HS-27A (cell line): ENCODE measurements at places on chromosomes 2 and 18.
A peak's percentile ranks its signal among the peaks of the same experiment; 100 is the strongest.

- DNase-seq: peak; percentile 4
Measured at GRCh38 chr2:206480161-206480560, 36.8 kb downstream of the ADAM23 start.

GRCh38 chr2:148570989-148571388 is 73.6 kb upstream of the EPC2 start:
- DNase-seq: no peak

DNA sequence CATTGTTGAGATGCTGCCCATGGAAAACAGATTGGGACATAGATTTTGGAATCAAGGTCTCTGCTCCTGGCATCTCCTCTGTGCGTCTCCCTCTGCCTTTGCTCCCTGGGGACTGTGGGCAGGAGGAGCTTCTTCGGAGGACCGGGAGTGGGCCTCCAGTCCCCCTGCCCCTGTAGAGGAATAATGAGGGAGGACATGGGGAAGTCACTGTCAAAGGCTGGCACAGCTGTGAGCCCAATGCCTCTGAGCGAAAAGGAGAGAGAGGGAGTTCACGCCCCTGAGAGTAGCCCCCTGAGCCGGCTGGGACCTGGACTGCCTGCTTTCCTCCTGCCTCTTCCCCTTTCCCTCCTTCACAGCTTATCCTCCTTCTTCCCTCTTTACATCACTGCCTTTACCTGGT is 195.0 kb downstream of the LOXHD1 start:
- no peak for DNase-seq

DNA sequence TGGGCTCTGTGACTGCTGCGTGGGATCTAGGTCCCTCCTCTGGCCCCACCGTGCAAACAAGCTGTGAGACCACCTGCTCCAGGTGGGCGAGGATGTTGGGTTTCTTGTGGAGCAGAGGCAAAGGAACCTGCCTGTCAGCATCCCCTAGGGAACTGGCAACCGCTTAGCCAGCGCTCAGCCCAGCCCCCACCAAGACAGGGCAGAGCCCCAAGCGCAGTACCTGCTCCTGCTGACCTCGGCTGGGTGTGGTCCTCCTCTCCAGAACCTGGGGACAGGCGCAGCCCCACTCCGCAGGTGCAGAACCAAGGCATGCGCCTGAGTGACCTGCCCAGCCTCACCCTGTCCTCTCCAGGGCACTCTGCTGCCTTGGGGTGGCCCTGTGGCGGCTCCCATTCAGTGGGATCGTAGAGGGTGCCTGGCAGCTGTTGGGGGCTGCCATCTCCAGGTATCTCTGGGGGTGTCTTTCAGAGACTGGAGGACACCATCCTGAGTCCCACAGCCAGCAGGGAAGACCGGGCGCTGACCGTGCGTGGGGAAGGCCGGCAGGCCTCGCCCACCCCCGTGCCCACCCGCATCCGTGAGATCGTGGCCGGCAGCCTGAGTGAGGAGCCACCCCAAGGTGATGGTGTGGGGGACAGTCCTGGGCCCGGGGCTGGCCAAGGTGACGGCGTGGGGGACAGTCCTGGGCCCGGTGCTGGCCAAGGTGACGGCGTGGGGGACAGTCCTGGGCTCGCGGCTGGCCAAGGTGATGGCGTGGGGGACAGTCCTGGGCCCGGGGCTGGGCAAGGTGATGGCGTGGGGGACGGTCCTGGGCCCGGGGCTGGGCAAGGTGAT is 12.3 kb downstream of the CROCC2 start:
- DNase-seq: no peak

GRCh38 chr2:40439473-40439872 is 12.4 kb downstream of the SLC8A1 start:
- no peak for DNase-seq

DNA sequence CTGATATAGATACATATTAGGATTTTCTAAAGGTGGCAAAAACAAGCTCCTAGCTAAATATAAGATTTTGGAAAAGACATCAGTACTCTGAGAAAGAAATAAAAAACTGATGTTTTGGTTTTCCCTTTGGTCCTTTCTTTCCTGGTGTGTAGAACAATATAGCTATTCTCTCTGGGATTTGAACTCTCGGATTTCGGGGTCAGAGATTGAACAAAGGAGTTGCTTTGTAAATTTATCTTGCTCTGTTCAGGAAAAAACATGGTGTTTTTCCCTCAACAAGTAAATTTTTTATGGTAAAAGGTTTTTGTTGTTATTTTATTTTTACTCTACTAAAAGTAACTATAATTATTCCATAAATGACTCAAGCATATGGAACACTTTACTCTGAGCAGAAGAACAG is 889.3 kb downstream of the ERBB4 start:
- no peak for DNase-seq

DNA sequence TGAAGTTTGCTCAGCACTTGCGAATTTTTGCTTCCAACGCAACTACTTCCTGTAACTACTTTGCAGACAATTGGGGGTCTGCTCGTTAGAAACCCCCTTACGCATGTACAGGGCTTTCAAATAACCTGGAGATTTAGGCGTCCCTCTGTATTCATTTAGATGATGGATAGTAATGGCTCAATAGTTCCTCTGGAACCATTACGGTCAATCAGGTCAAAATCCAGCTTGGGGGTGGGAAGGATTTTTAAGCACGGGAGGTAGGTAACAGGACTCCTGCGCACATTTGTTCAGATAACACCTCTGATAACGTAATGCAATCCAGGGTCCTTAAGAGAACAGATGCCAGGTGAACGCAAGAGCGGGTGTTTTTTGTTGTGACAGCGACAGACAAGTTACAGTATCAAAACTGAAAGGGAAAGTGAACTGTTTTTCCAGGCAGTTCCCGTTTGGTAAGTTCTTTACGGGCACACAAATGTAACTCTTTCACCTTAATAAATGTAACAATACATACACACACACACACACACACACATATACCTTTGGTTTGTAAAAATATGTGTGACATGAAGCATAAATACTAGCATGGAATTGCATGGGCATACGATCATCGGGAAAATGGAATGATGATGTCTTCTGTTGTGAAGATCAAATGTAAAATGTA is 3.8 kb upstream of the OSR1 start:
- no peak for DNase-seq

DNA sequence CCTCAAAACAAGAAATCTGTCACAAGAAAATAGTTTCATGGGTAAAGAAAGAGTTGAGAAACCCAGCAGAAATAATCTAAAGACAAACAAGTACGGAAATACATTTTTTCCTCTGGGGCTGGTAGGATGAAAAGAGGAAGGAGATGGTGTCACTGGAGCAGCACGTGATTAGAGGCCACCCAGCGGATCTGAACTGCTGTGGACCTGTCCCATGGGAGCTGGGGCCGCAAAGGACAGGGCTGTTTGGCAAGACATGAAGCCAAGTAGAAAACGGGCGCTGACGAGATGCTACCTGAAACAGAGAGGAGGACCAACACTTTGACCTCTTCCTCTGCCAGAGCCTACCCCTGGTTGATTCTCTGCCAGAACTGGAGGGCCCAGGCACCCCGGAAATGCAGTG is 295.4 kb upstream of the ATP5MC3 start:
- no peak for DNase-seq

- DNase-seq: no peak
Measured at GRCh38 chr2:10028988-10029874, 14.1 kb upstream of the KLF11 start.

GRCh38 chr2:132975193-132976105 is 305.4 kb upstream of the LYPD1 start:
- no peak for DNase-seq

- DNase-seq: no peak
Measured at GRCh38 chr2:171307560-171307959, 126.2 kb downstream of the METTL8 start.

DNA sequence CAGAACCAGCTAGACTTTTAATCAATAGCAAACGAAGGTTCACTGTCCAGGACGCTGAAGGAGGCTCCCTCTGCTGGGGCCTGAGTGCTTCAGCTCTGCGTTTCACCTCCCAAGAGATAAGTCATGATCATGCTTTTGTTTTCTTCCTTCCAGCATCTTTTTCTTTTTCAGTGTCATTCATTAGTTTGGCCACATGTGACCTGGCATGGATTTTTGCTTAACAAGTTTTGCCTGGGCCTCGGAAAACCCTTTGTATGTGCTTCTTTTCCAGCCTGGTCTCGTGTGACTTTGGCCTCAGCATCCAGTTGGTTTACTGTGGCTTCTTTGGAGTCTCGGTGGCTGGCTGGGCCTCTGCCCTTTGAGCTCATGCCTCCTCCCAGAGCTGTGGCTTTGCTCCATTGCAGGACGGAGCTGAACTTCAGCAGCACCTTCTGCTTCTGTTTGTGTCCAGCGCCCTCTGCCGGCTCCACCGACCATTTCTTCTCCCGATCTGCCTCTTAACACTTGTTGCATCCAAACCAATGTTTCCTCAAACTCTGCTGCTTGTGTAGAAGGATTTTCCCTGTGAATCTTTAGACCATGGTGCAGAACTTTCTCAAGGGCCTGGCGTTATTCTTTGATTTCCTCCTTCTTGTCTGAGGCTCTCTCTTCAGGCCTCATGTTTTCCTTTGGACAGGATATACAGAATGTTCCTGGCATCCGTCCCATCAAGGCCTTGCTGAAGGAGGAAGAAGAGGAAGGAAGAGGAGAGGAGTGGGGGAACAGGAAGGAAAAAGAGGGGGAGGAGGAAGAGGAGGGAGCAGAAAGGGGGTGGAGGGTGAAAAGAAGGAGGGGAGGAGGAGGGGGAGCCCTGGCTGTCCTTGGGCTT is 23.6 kb upstream of the HES6 start:
- no peak for DNase-seq

- DNase-seq: no peak
Measured at GRCh38 chr2:10864861-10865636, 46.7 kb upstream of the KCNF1 start.

DNA sequence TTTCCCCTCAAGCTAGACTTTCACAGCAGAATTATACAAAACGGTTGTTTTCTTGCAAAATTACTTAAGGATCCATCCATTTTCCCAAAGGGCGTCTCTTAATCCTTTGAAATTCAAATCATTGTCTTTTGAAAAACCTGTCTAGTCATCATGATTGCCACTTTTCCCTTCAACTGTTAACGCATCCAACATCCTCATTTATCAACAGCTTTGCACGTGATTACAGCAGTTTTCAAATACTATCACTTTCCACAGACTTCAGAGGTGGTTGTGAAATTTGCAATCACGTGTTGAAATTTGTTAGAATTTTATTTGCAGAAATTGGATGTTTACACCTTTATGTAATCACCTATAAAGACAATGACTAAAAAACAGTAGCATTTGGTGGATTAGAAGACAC is 304.4 kb upstream of the SLC39A10 start:
- DNase-seq: no peak

- DNase-seq: no peak
Measured at GRCh38 chr2:238320648-238321281, 447 bp downstream of the TRAF3IP1 start.

GRCh38 chr2:189159717-189160116 is 19.8 kb downstream of the COL5A2 start:
- DNase-seq: no peak
